ENCODE measurements at places on chromosomes 5 and 9.
A peak's percentile ranks its signal among the peaks of the same experiment; 100 is the strongest.

- no peak for DNase-seq
Measured at GRCh38 chr9:106577121-106577520, 285.8 kb upstream of the ZNF462 start.

- DNase-seq, result no peak
Measured at GRCh38 chr9:18068900-18069299, 405.1 kb upstream of the ADAMTSL1 start.

DNA sequence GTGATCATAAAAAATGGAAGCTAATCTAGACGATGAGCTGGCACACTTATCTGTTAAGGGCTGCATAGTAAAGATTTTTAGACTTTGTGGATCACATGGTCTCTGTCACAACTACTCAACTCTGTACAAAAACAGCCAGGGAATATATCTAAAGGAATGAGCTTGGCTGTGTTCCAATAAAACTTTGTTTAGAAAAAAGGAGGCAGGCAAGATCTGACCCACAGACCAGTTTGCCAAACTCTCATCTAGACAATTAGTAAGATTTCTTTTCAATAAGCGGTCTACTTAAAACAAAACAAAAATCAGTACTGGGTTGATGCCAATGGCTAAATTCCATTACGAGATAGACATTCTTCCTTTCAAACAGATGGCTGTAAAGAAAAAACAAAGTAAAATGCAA, 53.0 kb upstream of the RETREG1 start:
- peak; percentile 27 for DNase-seq

DNA sequence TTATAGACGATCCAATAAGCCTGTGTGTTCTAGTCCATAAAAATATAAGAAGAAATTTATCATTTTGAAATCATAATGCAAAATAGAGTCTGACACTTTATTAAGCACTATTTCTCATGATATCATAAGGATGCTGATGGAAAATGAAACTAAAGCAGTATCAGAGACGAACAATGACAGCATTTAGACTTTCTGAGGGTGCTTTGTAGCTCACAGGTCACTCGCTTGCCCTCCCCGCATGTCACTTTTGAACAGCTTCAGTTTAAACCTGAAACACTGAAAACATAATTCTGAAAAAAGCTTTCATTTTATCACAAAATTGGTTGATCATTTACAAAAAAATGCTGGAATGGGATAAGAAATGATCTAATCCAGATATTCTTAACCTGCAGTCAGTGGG, 247.1 kb downstream of the EBF1 start:
- DNase-seq, result no peak

DNA sequence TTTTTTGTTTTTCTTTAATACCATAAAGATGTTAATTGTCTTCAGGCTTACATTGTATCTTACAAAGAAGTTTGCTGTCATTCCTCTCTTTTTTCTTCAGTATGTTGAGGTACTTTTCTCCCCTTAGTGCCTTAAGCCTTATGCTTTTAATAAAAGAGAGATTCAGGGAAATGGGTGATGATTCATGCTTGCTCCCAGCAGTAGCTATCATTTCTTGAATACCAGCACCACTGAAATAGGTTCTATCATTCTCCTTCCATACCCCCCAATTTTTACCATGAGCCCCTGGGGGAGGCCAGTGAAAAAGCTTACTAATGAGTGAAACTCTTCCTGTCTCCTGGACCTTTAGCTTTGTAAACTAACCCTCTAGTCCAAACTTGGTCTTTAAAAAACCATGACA, 165.0 kb downstream of the FBXL7 start:
- peak; percentile 41 for DNase-seq

DNA sequence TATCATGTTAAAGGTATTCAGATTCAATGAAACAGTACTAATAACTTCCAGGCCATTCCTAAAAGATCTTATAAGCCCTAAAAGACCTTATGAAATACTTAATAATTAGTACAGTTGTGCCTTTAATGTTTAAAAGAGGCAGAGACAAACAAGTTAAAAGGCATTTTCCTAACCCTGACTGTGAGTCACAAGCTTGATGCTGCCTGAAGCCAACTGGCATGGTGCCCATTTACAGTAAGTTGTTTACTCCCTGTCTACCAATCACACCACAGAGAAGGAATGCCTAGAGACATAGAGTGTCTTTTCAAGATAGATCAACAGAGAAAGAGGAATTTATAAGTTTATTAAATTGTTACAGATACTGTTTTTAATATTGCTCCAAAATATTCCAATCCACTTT, 47.8 kb downstream of the NR3C1 start:
- peak; percentile 85 for DNase-seq

DNA sequence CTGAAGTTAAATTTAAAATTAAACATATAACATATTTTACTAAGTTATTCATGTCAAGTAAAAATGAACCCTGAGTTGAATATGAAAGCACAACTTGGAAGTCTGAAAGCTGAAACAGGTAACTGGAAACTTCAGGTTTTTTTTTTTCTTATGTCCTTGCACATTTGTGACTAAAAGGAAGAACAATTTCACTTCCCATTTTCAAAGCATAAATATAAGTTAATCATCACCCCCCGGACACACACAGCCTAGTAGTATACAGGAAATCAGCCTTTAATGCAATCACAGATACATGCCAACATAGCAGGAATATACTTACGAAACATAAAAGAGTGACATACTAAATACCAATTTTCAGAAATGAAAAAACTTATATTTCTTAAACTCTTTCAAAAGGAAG, 225.9 kb downstream of the RFX3 start:
- DNase-seq, result no peak

GRCh38 chr5:84303315-84303714, 81.4 kb downstream of the EDIL3 start:
- no peak for DNase-seq

- no peak for DNase-seq
Measured at GRCh38 chr9:117304549-117304948, 110.3 kb downstream of the ASTN2 start.

- DNase-seq, result no peak
Measured at GRCh38 chr9:131525643-131526565, 5.2 kb downstream of the UCK1 start.

DNA sequence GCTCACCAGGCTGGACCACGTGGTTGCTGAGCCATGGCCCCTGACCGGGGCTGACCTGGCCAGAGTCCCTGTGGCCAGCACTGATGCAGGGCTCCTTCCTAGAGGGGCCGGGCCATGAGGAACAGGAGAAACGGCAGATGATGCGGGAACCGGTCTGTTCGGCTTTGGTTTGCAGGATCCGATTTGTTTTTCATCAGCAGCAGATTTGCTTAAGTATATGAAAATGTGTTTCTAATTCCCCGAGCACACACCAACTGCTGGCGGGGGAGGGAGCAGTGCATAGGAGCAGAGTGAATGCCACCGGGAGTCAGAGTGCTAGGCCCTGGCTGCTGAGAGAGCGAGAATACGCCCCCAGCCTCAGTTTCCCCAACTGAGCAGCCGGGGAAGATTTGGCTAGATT, 13.6 kb downstream of the NTNG2 start:
- no peak for DNase-seq

DNA sequence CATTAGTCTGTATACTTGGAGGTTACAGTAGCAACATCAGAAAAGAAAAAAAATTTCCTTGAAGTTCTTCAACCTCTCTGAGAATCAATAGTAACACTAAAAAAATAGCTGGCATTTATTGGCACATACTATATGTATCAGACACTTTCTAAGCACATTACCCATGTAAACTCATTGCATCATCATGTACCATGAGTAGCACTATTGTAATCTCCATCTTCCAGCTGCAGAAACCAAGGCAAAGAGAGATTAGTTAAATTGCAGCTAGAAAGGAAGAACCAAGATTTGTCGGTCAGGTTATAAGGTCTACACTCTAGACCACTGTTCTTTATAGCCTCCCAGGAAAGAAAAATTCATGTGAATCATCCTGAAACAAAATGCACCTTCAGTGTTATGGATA, 31.4 kb upstream of the RAB3C start:
- no peak for DNase-seq

DNA sequence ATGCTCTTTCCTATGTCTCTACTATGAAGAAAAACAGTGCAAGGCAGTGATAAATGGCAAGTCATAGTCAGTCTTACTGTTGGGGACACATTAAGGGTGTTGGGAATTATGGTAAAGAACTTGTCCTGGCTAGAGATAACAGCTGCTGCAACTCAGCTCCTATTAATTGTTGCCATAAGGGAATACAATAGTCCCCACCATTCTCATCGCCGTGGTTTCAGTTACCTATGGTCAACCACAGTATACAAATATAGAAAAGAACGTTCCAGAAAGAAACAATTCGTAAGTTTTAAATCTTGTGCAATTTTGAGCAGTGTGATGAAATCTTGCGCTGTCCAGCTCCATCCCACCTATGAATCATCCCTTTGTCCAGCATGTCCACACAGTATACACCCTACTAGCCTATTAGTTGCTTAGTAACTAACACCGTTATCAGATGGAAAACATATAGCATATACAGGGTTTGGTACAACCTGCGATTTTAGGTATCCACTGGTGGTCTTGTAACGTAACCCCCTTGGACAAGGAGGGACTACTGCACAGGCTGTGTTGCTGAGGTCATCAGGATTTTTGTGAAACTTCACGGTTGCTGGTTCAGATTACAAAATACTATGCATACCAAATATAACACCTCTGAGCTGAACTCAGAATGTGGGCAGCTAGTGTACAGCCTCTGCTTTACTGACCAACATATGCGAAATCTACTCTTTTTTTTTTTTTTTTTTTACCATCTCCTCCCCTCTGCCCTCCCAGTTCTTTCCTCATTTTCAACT, 53.5 kb downstream of the ZFR start:
- peak; percentile 26 for DNase-seq

DNA sequence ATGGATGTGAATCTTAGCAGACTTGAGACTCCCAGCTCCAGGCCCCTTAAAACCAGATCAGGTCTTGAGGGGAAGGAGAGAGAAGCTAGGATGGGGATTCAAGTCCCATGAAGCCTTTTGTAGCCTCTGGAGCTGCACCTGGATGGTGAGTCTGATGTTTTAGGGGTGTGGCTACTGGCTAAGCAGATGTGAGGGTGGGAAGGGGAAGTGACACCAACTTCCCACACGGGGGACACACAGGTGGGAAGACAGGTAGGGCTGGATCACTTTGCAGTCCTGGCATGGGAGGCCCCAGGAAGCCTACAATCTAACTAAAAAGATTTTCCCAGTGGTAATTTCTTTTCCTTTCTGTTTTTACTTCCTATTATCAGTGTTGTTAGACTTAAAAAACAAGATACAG, 38.7 kb upstream of the UBAP2 start:
- no peak for DNase-seq

DNA sequence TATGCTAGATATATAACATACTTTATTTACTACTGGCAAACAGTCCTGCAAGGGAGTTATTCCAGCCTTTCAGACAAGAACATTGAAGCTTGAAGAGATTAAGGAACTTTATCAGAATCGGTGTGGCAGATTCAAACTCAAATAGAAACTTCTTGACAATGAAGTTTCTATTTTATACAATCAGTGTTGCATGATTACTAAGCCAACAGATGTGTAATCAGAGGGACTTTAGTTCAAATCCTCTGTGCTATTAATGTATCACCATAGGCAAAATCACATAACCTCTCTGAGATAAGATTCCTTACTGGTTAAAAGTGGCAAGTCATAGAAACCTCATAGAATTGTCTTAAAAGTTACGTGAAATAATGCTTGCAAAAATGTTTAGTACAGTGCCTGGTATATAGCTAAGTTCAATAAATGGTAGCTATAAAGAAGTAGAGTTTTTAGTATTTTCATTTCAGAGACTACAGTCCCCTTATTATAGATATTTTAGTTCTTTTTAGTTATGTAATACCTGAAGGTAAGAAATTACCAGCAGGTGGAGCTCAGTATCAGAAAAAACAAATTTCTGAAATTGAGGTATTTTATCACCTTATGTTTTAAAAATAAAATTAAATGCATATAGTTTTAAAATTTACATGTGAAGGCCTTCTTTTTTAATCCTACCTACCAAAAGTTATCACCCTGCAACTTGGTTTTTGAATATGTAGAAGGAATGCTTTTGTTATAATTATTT, 172.1 kb downstream of the FER start:
- DNase-seq, result no peak

GRCh38 chr5:39716532-39717028, 291.8 kb upstream of the DAB2 start:
- peak; percentile 29 for DNase-seq

DNA sequence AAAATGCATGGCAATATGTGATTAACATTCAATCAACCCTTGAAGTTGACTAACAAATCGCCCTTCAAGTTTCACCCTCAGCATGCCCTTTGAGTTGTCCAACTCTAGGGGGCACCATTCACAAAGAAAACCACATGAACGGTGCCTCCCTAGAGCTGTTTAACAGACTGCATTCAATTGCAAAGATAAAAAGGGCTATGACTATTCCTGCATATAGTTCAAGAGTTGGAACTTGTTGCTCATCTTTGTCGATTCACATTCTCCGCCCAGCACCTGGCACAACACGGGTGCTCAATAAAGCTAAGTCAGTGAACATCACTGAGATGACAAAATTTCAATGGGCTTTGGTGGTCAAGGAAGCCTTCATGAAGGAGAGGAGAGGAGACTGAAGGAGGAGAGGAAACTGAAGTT, 69.6 kb upstream of the SLC30A5 start:
- DNase-seq, result no peak

DNA sequence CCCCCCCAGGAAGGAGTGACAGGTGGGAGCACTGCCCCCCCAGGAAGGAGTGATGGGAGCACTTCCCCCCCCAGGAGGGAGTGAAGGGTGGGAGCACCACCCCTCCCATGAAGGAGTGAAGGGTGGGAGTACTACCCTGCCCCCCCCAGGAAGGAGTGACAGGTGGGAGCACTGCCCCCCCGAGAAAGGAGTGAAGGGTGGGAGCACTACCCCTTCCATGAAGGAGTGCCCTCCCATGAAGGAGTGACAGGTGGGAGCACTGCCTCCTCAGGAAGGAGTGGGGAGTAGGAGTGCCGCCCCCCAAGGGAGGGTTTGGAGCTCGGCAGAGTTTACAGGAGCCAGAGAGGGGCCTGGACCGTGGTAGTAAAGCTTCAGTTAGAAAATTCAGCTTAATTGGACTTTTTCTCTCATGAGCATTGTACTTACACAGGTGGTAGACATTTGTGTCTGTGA, 100.7 kb downstream of the CACNA1B start:
- no peak for DNase-seq

GRCh38 chr5:82365744-82366228, 87.6 kb upstream of the RPS23 start:
- DNase-seq, result no peak

- no peak for DNase-seq
Measured at GRCh38 chr5:88602584-88602983, 280.4 kb downstream of the MEF2C start.

GRCh38 chr5:97471951-97472350, 288.9 kb upstream of the RIOK2 start:
- no peak for DNase-seq

- DNase-seq, result no peak
Measured at GRCh38 chr5:32754284-32754683, 43.2 kb downstream of the NPR3 start.

- no peak for DNase-seq
Measured at GRCh38 chr5:132830436-132831094, at the start of gene SHROOM1. TSS of gene SHROOM1 (minus strand) at chr5:132830647. CDS start at chr5:132826140, 4,507 bp downstream.

DNA sequence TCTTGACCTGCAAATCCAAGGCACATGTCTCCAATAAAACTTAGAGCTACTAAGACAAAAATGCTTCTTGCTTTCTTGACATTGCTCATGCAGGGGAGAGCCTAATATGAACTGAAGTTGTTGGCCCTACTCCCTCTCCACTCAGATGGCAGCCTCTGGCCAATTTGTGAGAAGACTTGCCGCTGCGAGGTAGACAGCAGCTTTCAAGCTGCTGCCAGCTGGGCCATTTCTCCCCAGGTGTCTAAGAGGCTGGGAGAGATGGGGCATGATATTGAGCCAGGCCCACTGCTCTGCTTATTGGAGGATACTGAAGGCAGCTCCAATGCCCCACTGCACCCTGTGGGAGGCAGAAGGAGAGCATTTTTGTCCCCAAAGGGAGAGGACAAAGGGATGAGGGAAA, 380.5 kb downstream of the RASEF start:
- no peak for DNase-seq

All from fibroblast of skin of left quadriceps (primary cell).